CD4-positive, alpha-beta T cell treated with Interleukin-17A for 1 hour (primary cell): ENCODE measurements at places on chromosomes 3 and 15.

DNA sequence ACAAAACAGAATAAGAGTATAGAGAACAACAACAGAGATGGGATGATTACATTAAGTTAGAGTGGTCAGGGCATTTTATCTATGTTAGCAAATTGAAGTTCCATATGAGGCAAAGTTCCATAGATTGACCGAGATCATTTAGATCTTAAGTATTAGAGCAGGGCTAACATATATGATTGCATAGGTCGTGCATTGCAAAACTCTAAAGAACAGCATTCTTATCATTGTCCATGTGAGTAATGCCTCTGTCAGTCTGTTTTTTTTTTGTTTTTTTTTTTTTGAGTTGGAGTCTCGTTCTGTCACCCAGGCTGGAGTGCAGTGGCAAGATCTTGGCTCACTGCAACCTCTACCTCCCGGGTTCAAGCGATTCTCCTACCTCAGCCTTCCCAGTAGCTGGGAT, 341.7 kb upstream of the KCNH8 start:
- no peak for DNase-seq

- no peak for DNase-seq
Measured at GRCh38 chr15:93826293-93826692, 405.1 kb upstream of the MCTP2 start.

GRCh38 chr3:153619268-153619667, 457.2 kb downstream of the RAP2B start:
- no peak for DNase-seq

DNA sequence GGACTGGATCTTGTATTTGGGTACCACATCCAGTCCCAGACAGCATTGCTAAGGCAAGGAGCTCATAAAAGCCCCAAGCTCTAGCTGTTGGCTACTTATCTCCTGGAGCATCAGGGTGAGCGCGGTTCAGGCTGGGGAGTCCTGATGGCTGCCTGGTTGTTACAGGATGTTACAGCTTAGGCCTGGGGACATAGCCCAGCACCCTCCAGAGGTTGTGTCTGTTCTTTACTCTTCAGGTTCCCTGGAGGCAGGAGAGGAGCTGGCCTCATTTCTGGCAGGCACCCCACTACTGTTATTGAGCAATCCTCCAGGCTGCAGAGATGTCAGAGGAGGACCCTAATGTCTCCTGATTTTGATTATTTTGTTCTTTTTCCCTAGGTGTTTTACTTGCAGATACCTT, 26.6 kb downstream of the APBA2 start:
- no peak for DNase-seq

- DNase-seq = no peak
Measured at GRCh38 chr15:61091856-61092255, 137.2 kb downstream of the RORA start.

GRCh38 chr3:165195241-165195639, 944 bp downstream of the SLITRK3 start:
- DNase-seq = no peak
